Nephron progenitor cell (in vitro differentiated cells): ENCODE measurements at places on chromosomes 16 and 17.

- no peak for DNase-seq
Observed at GRCh38 chr17:40809721-40810421, 10.1 kb upstream of the KRT28 start.

DNA sequence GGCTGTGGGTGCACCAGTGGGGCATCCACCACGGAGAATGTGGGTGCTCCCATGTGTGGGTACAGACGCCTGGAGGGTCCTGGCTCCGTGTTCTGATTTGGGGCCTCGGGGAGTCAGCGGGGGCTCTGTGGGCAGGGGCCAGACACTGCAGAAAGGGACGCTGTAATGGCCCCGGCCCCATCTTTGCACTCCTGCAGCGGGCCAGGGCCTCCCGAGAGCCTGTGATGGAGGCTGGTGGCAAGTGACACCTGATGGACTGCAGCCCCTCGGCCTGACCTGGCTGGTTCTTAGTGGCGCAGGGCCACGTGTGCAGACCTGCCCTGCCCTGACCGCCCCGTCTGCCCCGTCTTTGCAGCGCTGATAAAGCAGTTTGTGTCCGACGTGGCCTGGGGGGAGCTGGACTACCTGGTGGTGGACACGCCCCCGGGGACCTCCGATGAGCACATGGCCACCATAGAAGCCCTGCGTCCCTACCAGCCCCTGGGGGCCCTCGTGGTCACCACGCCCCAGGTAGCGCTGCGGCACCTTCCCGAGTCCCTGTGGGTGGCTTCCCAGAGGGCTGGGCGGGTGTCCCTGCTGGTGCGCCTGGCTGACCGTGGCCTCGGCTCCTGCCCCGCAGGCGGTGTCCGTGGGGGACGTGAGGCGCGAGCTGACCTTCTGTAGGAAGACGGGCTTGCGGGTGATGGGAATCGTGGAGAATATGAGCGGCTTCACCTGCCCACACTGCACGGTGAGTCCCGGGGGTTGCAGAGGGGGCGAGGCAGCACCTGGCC is 4.7 kb downstream of the NUBP2 start:
- peak; percentile 3 for DNase-seq

GRCh38 chr17:13698832-13699231 is 97.1 kb upstream of the HS3ST3A1 start:
- DNase-seq: no peak

- DNase-seq: peak; percentile 12
Observed at GRCh38 chr17:69567130-69567529, 152.6 kb downstream of the MAP2K6 start.

- DNase-seq: no peak
Observed at GRCh38 chr16:3950343-3951193, 70.1 kb upstream of the CREBBP start.

DNA sequence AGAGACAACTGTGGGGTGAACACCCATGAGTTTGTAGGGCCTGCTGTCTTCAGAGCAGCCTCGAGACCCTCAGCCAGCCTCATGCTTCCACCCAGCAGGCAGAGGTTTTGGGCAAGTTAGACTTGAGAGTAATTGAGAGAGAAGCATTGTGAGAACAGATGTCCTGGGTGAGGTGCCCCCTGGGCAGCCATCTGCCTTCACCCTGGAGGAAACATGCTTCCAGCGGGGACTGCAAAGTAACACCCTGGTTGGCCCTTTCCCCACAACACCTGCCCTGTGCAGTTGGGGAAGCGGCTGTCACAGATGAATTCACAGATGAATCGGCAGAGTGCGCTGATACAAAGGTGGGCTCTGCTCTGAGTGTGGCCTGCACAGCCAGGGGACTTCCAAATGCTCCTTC is 23.4 kb downstream of the ATPAF2 start:
- DNase-seq: no peak

DNA sequence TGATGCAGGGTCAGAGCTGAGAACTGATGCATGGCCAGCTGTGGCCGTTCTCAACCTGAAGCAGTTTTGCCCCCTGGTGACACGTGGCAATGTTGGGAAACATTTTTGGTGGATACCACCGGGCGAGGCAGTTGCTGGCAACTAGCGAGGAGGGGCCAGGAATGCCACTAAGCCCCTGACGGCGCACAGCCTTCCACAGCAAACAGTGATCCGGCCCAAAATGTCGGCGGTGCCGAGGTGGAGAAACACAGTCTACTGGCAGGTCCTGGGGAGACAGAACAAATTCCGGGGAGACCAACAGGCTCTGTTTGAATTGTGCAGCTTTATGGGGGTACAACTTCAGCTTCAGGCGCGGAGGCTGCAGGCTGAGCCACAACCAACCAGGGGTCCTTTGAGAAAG is 8.2 kb downstream of the SLC26A11 start:
- DNase-seq: no peak

- no peak for DNase-seq
Observed at GRCh38 chr17:11388054-11388453, 147.0 kb downstream of the SHISA6 start.

DNA sequence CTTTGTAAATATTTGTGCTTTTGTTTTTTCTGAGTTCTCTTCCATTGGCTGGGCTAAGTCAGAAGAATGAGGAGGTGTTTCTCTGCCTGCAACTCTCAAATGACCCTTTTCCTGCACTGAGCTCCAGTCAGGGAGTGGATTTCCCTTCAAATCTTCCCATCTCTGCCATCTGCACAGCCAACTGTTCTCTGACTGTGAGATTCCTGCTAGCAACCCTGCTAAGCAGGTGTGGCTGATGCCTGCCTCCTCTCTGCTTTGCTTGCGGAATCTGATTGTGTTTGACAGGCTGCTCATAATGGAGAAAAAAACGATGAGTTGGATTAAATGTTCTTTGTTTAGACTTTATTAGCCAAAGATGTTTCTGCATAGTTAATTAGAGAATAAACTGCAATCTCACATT is 519.8 kb downstream of the TMEM114 start:
- no peak for DNase-seq

- DNase-seq: no peak
Observed at GRCh38 chr16:54512467-54512995, 225.9 kb upstream of the IRX3 start.

- no peak for DNase-seq
Observed at GRCh38 chr17:50316016-50316587, 29.8 kb upstream of the XYLT2 start.

GRCh38 chr17:7289256-7290032 is 5.0 kb downstream of the YBX2 start:
- no peak for DNase-seq

DNA sequence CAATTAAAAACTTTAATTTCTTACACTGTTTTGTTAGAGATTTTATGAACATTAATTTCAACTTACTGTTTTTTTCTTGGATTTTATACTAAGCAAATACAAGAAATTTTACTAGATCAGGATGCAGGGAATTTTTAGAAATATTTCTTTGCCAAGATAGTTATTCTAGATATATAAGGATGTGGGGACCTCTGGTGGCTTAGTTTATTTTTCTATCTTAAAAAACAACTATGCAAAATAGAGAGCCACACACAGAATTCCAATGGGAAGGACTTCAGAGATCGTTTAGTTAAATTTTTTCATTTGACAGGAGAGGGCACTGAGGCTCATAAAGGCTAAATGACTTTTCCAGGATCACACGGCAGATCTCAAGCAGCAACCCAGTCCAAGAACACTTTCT is 23.0 kb upstream of the CAPNS2 start:
- no peak for DNase-seq

GRCh38 chr17:75518983-75519537 is 2.7 kb downstream of the TSEN54 start:
- DNase-seq: no peak

GRCh38 chr16:59198487-59198886 is 464.4 kb upstream of the GOT2 start:
- no peak for DNase-seq

DNA sequence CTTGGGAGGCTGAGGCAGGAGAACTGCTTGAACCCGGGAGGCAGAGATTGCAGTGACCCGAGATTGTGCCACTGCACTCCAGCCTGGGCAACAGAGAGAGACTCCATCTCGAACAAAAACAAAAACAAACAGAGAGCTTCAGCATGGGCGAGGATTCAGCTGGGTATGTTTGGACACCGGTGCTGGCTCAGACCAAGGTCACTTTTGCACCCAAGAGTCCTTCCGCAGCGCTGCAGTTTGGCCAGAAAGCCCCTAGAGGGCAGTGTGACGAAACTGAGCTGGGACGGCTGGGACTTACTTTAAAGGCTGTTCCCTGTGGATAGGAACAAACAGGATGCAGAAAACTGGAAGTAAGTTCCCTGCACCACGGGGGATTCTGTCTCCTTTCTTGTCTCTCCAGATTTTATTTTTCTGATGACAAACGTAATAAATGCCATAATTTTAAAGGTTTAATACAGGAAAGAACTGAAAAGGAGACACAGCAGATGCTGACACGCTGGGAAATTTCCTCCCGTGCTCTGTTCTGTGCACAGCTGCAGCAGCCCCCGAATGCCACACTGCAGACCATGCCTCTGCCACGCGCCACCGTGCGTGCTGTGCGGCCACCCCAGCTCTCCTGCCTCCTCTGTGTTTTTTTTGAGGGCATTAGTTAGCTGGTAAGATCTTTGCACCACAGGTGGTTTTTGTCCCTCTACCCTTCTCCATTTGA is 25.2 kb upstream of the USP36 start:
- peak; percentile 86 for DNase-seq

DNA sequence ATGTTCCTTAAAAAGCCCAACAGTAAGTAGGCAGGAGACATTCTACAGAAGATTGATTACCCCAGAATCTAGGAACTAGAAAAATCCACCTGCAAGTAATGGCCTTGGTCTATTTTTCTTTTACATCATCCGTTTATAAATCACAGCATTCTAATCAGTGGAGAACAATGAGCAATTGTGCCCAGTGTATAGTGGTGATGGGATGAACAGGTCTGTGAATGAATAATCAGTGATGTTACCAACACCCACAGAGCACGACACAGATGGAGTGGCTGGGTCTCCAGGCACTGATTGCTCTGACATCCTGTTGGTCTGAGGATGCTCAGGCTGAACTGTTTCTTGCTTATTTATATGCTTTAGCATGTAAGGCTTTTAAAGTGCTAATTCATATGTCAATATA is 1251.2 kb upstream of the CDH8 start:
- DNase-seq: no peak

DNA sequence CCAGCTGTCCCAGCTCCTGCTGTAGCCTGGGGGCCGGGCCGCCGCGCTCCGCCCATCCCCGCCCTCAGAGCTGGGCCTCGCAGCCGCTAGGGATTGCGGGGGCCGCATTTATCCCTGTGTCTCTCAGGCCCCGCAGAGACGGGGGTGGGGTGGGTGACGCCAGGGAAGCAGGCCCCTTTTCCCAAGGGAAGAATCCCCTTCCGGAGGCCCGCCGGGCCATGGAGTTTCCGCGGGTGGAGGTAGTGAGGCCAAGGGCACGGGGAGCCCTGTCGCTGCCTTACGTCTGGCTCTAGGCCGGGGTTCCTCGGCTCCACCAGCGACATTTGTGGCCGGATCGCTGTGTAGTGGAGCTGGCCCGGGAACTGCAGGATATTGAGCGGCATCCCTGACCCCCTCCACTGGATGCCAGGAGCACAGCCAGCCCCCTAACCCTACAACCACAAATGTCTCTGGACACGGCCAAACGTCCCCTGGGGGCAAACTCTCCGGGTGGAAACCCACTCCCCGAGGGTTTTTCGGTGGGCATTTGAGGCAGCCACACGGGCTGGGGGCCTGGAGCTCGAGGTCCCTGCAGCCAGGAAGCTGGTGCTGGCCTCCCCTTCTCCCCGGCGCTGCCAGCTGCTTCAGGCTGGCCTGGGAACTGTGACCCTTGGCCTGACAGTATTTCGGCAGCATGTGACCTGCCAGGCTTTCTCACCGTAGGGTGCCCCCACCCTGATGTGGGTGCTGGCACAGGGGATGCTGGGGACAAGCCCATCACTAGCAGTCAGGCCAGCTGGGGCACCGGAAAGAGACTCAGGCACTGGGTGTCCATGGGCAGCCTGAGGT is 12.0 kb upstream of the CD300A start:
- peak; percentile 95 for DNase-seq

- DNase-seq: no peak
Observed at GRCh38 chr17:80859002-80859941, 132.4 kb upstream of the CHMP6 start.

DNA sequence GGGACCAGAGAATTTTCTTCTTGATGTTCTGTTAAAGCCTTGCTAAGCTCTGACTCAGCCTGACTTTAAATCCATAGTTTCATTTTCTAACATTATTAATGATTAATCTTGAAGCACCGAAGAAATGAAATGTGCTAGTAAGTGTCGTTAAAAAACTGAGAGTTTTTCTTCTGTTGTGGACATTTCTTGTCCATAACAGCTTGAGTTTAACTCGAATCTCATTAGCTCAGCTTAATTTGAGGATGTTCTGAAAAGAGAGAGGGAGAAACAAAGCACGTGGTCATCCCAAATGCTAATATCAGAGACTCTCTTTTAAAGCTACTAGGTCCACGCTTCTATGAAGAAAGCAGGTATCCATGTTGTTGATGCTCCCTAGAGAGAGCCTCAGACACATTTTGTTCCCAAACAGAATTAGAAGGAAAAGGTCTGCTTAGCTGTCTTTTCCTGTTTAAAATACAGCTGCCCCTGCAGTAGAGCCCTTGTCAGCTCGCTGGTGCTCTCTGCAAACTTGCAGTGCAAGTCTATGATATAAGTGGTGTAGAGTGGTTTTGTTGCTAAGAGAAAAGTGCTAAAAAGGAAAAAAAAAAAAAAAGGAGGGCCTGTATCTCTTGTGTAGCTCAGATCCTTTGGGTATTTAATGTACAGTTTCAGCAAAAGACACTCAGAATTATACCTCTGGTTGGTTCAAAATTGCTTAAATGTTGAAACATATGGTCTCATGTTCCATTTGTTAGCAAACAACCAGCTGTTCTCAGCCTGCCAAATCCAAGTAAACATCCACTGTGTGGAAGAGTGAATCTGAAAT is 191.1 kb upstream of the TBX2 start:
- no peak for DNase-seq
